Naive B cell (primary cell): ENCODE measurements at places on chromosomes 2 and 18. TPM values are rescaled to one million over a fixed set of nuclear protein-coding genes. Genes with fewer than 3 reads are reported as not detected.

DNA sequence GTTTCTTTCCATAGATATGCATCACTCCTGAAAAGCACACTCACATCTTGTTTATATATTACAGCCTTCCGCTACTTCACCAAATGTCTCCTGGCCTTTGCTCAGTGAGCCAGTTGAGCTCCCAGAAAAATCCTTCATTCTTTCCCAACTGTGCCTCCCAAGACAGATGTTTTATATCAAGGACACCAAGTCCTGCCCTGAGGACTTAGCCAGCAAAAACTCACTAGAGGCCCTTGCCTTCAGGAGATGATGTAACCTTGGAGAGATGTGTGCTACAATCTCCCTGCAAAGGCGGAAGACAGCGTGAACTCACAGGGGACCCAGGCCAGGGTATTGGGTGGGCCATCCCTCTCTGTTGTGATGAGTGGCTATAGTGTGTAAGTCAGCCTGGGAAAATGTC is 86.1 kb upstream of the CTAGE1 start:
- H3K27me3 ChIP-seq = no peaks in the 10 kb centered on the region
- H3K4me1 ChIP-seq = no peaks in the 10 kb centered on the region
- no peak for DNase-seq
- H3K27ac ChIP-seq = no peak overlapping the region
- no peaks in the 10 kb centered on the region for H3K36me3 ChIP-seq

GRCh38 chr2:36753706-36754221 is 57.3 kb downstream of the VIT start:
- no peaks in the 10 kb centered on the region for H3K36me3 ChIP-seq
- no peaks in the 10 kb centered on the region for H3K4me1 ChIP-seq
- H3K4me3 ChIP-seq = no peak overlapping the region
- no peak overlapping the region for H3K27ac ChIP-seq
- DNase-seq = no peak

- H3K27me3 ChIP-seq = peaks cover 1% of the 10 kb centered on the region
- H3K4me1 ChIP-seq = no peaks in the 10 kb centered on the region
- no peak overlapping the region for H3K27ac ChIP-seq
- H3K36me3 ChIP-seq = peaks cover 7% of the 10 kb centered on the region
Measured at GRCh38 chr18:3478262-3478978, 28.4 kb downstream of the TGIF1 start.

DNA sequence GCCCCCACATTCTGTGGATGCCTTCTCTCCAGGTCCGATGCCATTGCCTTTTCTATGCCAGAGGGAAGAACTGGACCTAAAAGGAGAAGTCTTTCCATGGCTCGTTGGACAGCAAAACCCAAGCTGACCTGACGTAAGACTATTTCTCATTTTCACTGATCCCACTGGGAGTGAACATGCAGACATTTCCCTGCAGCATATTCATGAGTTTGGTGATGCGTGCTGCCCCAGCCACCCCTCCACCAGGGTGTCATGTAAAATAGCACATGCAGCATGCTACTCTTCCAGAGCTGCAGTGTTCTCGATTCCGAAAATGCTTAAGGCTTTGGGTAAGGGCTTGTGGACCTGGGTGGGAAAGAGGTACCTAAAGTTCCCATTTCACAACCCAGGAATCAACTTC is 221.2 kb downstream of the UXS1 start:
- no peak for DNase-seq
- H3K27me3 ChIP-seq = peaks cover 16% of the 10 kb centered on the region
- H3K4me3 ChIP-seq = no peak overlapping the region
- H3K4me1 ChIP-seq = peaks cover 22% of the 10 kb centered on the region
- no peak overlapping the region for H3K27ac ChIP-seq

- peaks cover 13% of the 10 kb centered on the region for H3K27me3 ChIP-seq
- no peaks in the 10 kb centered on the region for H3K36me3 ChIP-seq
- H3K27ac ChIP-seq = no peak overlapping the region
- no peak for DNase-seq
- no peak overlapping the region for H3K4me3 ChIP-seq
Measured at GRCh38 chr2:160220545-160221009, 20.5 kb upstream of the ITGB6 start.

DNA sequence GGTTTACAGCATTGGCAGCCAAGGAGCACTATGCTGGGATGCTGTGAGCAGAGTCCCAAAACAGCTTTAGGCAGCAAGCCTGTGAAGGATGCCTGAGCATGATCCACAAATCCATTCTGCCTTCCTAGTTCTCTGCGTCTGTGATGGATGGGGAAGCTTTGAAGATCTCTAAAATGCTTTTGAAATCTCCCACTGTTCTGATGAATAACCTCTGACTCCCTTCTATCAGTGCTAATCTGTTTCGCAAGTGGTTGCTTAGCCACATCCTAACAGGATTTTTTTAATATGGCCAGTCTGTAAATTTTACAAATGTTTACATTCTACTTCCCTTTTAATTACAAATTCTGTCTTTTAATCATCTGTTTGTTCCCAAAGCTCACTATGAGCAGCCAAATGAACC is 319.2 kb downstream of the GULP1 start:
- no peaks in the 10 kb centered on the region for H3K4me1 ChIP-seq
- no peak overlapping the region for H3K4me3 ChIP-seq
- no peaks in the 10 kb centered on the region for H3K36me3 ChIP-seq
- no peak overlapping the region for H3K27ac ChIP-seq
- no peaks in the 10 kb centered on the region for H3K27me3 ChIP-seq

DNA sequence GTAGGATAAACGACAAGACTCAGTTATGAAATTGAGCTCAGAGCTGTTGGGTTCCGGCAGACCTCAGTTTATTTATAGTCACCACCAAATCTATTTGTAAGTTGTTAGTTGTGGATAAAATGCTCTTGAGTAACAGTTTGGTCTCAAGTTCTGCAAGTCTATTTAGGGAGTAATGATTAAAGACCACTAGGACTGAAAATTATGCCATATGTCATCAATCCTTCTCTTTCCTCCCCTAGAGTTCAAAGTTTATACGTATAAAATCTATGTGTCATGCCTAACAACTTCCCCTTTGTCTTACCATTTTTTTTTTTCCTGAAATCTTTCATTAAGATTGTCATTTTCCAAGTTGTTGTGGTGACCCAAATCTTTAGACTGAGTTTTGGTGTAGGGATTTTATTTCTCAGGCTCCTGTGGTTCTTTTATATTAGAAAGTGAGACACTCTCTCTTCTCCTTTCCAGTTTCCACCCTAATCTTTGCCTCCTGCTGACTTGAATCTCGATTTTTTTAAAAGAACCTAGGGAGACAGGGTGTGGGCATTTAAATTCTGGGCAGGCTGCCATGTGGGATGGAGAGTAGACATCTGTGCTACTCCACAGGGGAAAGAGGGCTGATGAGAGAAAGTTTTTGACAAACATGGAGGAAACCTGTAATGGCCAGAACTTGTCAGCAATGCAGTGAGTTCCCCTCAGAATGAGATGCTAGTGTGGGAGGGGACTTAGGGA is 51.0 kb downstream of the LAMA3 start:
- peaks cover 13% of the 10 kb centered on the region for H3K27me3 ChIP-seq
- no peak for DNase-seq
- no peak overlapping the region for H3K27ac ChIP-seq

DNA sequence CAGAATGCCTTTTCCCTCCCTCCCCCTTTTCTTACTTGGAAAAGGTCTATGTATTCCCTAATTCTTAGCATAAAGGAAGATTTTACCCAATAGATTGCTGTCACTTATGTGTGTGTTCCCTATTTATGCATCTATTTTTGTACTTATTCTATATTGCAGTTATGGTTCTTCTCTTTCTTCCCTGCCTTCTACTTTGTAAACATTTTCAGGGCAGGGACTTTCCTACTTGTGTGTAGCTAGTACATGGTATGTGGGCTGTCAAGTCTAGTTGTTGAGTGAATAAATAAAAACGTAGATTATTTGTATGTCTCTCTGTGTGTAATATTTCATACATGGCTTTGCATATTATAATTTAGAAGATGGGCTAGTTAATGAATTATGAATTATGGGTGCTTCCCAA is 45.3 kb downstream of the PSMD14 start:
- H3K4me1 ChIP-seq = peaks cover 29% of the 10 kb centered on the region
- H3K36me3 ChIP-seq = peaks cover 6% of the 10 kb centered on the region
- no peaks in the 10 kb centered on the region for H3K27me3 ChIP-seq
- peak overlapping the region; percentile 30 for H3K27ac ChIP-seq
- no peak overlapping the region for H3K4me3 ChIP-seq

- peaks cover 30% of the 10 kb centered on the region for H3K27me3 ChIP-seq
- H3K4me1 ChIP-seq = no peaks in the 10 kb centered on the region
- no peak overlapping the region for H3K4me3 ChIP-seq
- H3K27ac ChIP-seq = no peak overlapping the region
Measured at GRCh38 chr2:102276549-102277201, 34.7 kb upstream of the IL1RL1 start.

DNA sequence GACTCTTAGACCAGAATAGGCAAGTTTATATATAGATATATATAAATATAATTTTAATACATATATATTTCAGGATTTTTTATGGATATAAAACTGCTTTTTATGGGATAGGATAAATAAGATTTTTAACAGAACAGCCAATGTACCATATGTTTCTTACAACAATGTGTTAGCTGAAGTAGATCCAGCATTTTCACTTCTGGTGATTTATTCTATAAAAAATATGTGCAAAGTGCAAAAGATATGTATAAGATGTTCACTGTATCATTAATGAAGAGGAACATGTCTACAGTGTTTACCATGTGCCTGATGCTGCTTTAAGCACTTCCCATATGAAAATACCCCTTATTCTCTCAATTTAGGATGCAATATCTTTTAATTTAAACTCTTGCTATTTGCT is 22.2 kb upstream of the GPR75 start:
- no peak overlapping the region for H3K27ac ChIP-seq
- no peaks in the 10 kb centered on the region for H3K4me1 ChIP-seq
- no peak for DNase-seq
- no peak overlapping the region for H3K4me3 ChIP-seq
- peaks cover 59% of the 10 kb centered on the region for H3K36me3 ChIP-seq
- H3K27me3 ChIP-seq = no peaks in the 10 kb centered on the region

- no peaks in the 10 kb centered on the region for H3K36me3 ChIP-seq
- no peaks in the 10 kb centered on the region for H3K27me3 ChIP-seq
- peak overlapping the region; percentile 98 for H3K27ac ChIP-seq
- H3K4me1 ChIP-seq = peaks cover 38% of the 10 kb centered on the region
- H3K4me3 ChIP-seq = peak overlapping the region; percentile 97
- no peak for DNase-seq
Measured at GRCh38 chr2:74464406-74464805, 776 bp downstream of the MOGS start.

- no peak overlapping the region for H3K4me3 ChIP-seq
- H3K27ac ChIP-seq = no peak overlapping the region
- H3K36me3 ChIP-seq = no peaks in the 10 kb centered on the region
- H3K27me3 ChIP-seq = peaks cover 4% of the 10 kb centered on the region
- DNase-seq = no peak
Measured at GRCh38 chr18:35022426-35023001, 18.7 kb upstream of the MAPRE2 start.

DNA sequence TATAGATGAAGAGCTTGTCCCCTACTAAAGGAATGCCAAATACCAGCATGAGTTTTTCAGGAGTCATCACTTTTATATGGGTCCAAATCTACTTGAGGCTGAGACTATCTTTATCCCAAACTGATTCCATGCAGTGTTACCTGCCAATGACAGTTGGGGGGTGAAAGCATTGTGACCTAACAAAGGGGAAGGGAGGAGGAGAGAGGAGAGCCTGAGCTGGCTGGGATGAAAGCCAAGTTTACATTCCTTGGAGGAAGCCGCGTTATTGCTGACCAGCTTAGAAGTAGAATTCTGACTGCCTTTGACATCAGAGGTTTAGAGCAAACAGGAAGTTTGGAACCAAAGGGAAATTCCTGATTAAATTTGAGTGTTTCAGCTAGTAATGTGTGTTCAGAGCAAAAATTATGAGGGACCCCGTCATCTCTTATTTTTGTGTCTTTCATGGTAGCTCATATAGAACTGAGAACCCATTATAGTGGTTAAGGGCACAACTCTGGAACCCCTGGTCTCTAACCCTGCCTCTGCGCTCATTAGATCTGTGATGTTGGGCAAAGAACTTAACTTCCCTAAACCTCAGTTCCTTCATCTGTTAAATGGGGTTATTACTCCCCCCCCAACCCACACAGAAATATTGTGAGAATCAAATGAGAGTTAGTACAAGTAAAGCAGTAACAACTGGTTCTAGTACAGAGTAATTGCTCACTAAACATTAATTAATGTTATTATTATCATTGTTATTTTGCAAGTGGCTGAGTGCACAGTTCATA is 199.3 kb upstream of the EPAS1 start:
- H3K4me3 ChIP-seq = no peak overlapping the region
- H3K27me3 ChIP-seq = no peaks in the 10 kb centered on the region
- peaks cover 64% of the 10 kb centered on the region for H3K36me3 ChIP-seq
- no peak for DNase-seq

DNA sequence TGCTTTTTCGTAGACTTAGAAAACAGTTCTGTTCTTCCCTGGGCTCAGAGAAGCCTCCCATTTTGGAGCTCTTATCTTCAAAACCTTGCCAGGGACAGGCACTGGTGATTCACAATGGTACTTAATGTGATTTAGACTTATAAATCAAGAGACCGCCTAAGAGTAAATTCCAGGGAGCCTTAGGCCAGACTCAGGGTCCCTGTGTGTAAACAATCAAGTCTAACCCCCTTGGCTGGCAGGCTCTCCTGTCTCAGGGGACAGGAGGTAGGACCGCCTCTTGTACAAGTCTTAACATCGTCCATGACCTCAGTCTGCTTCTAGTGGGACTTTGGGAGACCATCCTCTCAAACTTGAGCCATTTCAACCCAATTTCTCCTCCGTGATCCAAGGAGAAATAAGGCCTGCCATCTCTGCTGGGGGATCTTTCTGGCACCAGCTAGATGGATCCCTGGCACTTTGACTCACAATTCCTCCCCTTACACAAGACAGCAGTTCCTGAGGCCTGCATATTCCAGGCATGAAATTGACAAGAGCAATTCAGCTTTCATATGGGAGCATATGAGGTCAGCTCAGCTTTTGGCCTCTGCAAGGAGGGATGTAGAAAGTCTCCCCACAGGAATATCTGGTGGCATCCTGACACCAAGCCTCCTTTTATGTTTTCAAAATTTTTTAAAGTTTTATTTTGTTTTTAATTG is 487.0 kb downstream of the TNS1 start:
- DNase-seq = no peak
- peaks cover 32% of the 10 kb centered on the region for H3K27me3 ChIP-seq
- H3K4me3 ChIP-seq = no peak overlapping the region
- H3K4me1 ChIP-seq = no peaks in the 10 kb centered on the region

DNA sequence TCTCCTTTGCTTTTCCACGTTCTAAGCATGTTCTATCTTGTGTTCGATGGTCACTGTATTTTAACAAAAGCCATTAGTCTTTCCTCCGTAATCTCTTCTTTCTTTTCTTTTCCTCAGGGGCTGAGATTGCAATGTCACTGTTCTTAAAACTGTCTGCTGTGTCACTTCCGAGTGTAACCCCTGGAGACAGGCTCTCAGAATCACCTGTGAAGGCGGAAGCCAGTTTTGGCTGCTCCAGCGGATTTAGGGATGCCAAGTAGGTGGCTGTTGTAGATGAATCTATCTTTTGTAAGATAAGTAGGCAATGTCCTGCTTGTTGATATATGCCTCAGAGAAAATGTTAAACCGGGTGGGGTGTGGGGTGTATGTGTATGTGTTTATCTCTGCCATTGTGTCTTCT is 94.7 kb upstream of the L3MBTL4 start:
- H3K27ac ChIP-seq = no peak overlapping the region
- no peak for DNase-seq
- no peaks in the 10 kb centered on the region for H3K4me1 ChIP-seq
- peaks cover 5% of the 10 kb centered on the region for H3K27me3 ChIP-seq

GRCh38 chr2:197328461-197328860 is 17.9 kb upstream of the ANKRD44 start:
- H3K36me3 ChIP-seq = no peaks in the 10 kb centered on the region
- H3K4me3 ChIP-seq = no peak overlapping the region
- no peak overlapping the region for H3K27ac ChIP-seq

MARCO gene
- polyA plus RNA-seq = not detected

RAD51AP2 gene
- polyA plus RNA-seq = not detected

ZRANB3 gene
- polyA plus RNA-seq = 3.4 TPM

IL37 gene
- not detected for polyA plus RNA-seq

SERPINB4 gene
- not detected for polyA plus RNA-seq

TTN gene
- 1.1 TPM for polyA plus RNA-seq

CFAP210 gene
- polyA plus RNA-seq = not detected

GNAL gene
- polyA plus RNA-seq = 0.14 TPM

TUBB8B gene
- polyA plus RNA-seq = not detected
